Myocyte (in vitro differentiated cells): ENCODE measurements at places on chromosomes 4 and X. TPM values are rescaled to one million over a fixed set of nuclear protein-coding genes. Genes with fewer than 3 reads are reported as not detected.

Gene H2BW2
- total RNA-seq: not detected in 2 replicates

Gene NXF2B
- not detected in 2 replicates for total RNA-seq

Gene CD38
- not detected in 2 replicates for total RNA-seq

Gene FMR1NB
- total RNA-seq: not detected in 2 replicates

Gene SLC4A4
- 13.3 and 13.9 TPM in 2 replicates for total RNA-seq

Gene SOWAHD
- 0.31 TPM in 1 of 2 replicates, not detected in the other for total RNA-seq

Gene SPP1
- total RNA-seq: not detected in 2 replicates

Gene TEX13B
- total RNA-seq: not detected in 2 replicates
